ENCODE measurements at places on chromosomes 16 and 17.

GRCh38 chr17:68384471-68384870 is 72.8 kb downstream of the WIPI1 start:
- no peak for DNase-seq

DNA sequence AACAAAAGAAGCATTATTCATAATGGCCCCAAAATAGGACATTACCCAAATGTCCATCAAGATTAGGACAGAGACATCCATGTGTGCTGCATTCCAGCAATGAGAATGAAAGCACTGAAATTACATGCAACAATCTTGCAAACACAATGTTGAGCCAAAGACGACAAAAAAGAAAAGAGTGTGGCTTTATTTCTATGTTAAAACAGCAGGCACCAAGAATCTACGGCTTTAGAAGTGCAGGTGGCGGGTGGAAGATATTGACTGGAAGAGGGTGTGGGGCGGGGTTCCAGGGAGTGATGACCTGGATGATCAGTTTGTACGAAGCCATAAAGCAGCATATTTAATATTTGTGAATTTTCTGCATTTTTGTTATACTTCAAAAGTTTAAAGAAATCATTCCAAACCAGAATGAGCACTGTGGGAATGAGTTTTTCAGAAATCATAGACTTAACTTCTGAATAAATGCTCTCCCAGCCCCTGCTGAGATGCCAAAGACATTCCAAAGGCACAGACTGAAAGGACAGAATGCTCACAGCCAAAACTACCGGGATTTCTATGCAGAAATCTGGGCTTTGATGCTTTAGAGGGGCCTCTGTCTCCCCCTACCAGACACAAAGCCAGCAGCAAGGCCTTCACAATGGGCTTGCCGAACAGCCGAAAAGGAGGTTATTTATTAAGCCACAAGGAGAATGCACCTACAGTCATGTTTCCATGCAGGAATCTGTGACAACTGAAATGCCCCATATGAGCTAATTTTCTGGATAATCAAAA is 361.6 kb downstream of the GRIN2A start:
- DNase-seq = no peak

- no peak for DNase-seq
Observed at GRCh38 chr17:80759377-80759673, 214.7 kb downstream of the RPTOR start.

- no peak for DNase-seq
Observed at GRCh38 chr17:48374650-48375230, 55.3 kb downstream of the SKAP1 start.

DNA sequence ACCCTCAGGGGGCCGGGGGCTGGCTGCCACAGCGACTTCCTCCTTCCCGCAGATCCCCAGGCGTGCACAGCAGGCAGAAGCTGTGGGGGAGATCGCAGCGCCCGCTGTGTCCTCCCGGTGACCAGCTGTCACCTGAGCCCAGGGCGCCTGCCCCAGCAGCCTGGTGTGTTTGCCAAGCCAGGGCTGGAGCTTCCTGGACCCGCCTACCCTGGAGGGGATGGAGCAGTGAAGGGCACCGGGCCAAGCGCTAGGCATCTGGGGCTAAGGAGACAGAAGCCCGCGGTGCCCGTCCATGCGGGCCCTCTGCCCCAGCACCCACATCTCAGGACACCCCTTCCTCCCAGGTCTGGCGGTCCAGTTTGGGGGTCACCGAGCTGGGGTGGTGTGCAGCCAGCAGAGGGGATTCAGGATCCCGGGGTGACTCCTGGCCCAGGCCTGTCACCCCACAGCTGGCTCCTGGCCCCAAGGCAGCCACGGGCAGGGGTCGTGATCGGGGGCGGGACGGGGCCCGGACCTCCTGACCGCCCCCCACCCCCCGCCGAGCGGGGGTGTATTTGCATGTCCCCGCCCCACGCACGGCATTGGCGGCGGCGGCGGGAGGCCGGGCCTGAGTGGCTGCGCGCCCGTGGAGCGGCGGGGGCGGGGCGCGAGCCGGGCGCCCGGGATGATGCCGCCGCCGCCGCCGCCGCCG is at the start of gene RAB26:
TSS of gene RAB26 (plus strand) at position 645 of the 691 bp plus-strand sequence. CDS start 159 bp downstream, outside the sequence.
- DNase-seq = peak; percentile 57

- DNase-seq = no peak
Observed at GRCh38 chr16:78942625-78943245, 657.8 kb downstream of the MAF start.

DNA sequence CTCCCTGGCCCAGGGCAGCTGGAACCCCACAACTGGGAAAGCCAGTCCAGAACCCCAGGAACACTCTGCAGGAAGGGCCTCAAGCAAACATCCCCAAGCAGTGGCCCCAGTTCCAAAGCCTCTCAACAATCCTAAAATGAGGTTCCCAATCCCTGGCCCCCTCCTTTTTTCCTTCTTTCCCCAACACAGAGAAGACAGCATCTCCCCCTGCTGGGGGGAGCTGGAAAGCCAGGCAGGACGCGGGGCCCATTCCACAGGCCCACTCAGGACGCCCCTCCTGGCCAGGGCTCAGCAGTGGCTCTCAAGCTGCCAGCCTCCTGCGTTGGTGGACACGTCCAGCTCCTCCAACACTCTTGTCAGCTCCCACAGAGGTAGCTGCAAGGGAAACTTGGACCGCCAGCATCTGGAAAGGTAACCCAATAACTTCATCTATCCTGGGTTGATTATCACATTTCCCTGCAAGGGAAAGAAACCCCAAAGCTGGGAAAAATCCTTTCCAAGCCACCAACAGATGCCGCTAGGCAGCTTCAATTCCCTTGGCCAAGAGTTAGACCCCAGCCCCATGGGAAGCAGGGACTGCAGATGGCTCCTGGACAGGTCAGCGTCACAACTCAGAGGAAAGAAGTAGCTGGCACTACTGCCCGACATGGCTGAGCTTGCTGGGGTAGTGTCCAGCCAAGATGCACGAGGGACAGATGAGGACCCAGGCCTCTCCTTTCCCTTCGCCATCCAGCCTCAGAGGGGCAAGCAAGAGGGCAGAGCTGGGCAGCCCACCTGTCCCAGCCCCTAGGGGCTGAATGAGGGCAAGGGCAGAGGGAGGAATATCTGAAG is 7.6 kb downstream of the HDAC5 start:
- no peak for DNase-seq

GRCh38 chr16:12202486-12202885 is 226.0 kb downstream of the SNX29 start:
- DNase-seq = no peak

GRCh38 chr17:70208825-70209555 is 39.7 kb downstream of the KCNJ2 start:
- no peak for DNase-seq

- DNase-seq = peak; percentile 25
Observed at GRCh38 chr17:700504-701094, 14.0 kb downstream of the VPS53 start.

DNA sequence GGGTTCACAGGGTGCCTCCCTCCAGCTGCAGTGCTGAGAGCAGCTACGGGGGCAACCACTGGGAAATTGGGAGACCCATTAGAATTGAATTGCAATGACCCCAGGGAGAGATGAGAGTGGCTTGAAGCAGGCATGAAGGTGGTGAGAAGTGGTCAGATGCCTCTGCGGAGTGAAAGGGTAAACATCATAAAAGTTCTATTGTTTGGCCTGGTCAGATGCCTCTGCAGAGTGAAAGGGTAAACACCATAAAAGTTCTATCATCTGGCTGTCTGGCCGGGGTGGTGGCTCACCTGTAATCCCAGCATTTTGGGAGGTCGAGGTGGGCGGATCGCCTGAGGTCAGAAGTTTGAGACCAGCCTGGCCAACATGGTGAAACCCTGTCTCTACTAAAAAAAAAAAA is 53.5 kb downstream of the TNFRSF13B start:
- no peak for DNase-seq

- no peak for DNase-seq
Observed at GRCh38 chr16:56260378-56261160, 69.3 kb downstream of the GNAO1 start.

DNA sequence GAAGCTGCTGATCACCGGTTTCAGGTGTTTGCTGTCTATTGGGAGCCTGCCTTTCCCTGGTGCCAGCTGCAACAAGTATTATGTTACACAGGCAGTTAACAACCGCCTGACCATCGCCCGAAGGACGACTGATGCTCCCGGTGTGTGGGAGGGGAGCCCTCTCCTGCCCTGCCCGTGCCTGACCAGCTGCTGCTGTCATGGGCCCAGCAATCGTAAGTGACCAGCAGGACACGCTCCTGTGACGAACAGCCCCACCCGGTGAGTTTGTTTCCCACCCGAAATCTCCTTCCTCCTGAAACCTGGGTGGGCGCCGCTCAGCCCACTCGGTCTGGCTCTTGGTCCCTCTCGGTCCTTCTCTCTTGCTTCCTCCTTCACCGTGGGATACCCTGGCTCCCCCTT is 17.9 kb upstream of the UBE2I start:
- peak; percentile 68 for DNase-seq

DNA sequence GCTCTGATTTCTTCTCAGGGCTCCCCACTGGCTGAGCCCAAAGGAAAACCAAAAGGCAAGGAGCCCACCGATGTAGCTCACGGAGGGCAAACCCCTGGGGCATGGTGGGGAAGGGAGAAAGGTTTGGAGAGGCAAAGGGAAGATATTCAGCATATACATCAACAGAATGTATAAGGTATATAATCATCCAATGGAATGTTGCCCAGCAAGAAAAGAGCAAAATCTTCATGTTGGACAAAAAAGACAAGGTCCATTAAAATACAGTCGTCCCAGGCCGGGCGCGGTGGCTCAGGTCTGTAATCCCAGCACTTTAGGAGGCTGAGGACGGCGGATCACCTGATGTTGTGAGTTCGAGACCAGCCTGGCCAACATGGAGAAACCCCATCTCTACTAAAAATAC is 1.6 kb downstream of the CPPED1 start:
- DNase-seq = no peak

- DNase-seq = no peak
Observed at GRCh38 chr16:7218936-7219335, 113.7 kb upstream of the RBFOX1 start.

DNA sequence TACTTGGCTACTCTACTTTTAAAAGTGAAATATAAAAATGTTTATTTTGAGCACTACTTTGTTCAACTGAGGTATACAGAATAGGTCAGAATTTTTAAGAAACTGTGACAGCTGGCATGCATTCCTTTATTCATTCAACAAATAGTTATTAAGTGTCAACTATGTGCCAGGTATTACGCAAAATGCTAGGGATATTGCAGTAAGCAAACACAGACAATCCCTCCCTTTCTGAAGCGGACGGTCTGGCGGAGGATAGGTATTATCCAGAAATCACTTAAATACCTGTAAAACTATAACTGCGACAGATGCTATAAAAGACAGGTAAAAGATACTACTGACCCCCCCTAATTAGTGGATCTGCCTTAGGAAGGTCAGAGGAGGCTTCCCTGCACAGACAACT is 26.1 kb downstream of the METTL16 start:
- DNase-seq = no peak

DNA sequence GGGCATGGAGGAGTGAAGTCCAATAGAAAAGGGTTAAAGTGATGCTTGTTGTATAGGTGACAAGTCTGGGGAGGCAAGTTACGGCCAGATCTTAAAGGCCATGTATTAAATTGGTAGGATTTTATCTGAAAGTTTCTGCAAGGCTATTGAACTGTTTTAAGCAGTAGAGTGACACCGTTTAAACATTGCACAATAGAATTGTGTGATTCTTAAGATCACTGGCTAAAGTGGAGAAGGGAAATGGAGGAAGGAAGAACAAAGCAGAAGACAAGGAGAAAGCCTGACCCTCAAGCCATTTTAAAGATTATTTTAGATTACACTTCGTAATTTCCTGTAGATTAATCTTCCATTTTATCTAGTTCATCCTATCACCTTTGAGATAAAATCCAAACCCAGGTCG is 5.6 kb upstream of the MPHOSPH6 start:
- DNase-seq = no peak

DNA sequence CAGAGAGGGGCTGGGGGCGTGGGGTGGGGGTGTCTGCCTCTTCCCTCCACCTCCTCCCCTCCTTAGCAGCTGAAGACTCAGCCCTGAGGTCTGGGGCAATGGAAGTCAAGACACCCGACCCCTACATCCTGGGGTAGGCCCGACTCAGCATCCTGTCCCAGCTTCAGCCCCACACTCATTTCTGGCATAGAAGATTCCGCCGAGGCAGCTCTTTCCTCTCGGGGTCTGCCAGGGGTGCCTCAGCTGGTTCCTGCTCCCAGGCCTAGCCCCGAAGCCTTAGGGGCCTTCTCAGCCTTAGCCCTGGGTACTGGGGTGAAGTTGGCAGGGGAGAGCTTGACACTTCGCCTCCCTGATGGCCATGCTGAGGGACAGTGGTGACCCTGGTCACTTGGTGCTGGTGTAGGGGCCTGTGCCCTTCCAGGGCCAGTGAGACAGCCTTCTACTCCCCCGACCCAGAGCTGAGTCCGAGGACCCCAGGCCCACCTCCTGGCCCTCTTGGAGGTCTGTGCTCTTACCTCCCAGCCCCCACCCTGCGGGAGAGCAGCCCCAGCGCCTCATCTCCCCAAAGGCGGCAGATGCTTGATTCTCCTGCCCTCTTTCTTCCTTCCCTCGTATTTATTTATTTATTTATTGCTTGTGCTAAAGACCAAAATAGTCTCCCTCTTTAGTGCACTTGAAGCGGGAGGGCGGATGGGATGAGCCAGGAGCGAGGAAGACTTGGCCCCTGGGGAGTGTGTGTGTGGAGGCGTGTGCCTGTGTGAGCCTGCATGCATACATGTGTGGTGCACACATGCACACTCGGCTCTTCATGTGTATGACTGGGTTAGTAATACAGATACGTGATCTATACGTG is 42.5 kb downstream of the KCNJ12 start:
- no peak for DNase-seq

- no peak for DNase-seq
Observed at GRCh38 chr17:15238057-15238456, 27.1 kb downstream of the PMP22 start.

- DNase-seq = no peak
Observed at GRCh38 chr16:79175286-79176057, 425.1 kb downstream of the MAF start.

- no peak for DNase-seq
Observed at GRCh38 chr17:77400445-77400870, 259.7 kb downstream of the SEC14L1 start.

DNA sequence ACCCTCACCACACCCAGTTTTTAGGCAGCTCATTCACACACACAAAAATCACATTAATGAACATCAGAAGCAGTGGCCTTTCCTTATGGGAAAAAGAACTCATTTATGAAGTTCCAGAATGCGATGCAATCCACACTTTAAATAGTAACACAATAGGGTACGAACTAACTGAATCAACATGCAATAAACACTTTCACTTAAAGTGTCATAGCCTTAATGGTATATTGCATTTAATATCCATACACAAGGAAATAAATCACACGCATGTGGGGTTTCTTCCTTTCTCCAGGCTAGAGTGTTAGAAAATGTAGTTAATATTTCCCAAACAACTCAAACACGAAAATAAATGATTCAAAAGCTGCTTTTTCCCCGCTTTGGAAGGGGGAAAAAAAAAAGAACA is 19.7 kb downstream of the ADCY9 start:
- no peak for DNase-seq

GRCh38 chr16:76335180-76335974 is 58.2 kb downstream of the CNTNAP4 start:
- no peak for DNase-seq

Data from NCI-H1105 treated with DMSO at 0.1 percent for 48 hours (cell line).